Activated T-cell treated with anti-CD3 and anti-CD28 coated beads, Interleukin-2, amount 50 U/mL, for 1 hour (primary cell): ENCODE measurements at places on chromosomes 2 and 18.

DNA sequence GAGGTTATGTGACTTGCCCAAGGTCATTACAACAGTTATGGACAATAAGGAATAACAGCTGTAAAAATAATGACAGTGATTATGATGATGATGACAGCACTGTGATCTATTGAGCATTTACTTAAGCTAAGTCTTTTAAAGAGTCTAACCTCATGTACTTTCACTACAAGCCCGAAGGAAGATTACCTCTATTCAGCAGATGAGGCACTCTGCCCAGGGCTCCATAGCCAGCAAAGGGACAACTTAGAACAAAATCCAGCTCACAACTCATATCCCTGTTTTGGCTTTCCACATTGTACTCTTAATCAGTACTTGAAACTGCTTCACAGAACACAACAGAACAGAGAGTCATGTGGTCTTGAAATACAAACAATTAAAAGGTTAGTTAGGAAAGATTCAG lies 290.2 kb downstream of the ZNF385B start:
- DNase-seq: no peak

GRCh38 chr18:50911006-50911405 lies 32.1 kb downstream of the ME2 start:
- DNase-seq: no peak

DNA sequence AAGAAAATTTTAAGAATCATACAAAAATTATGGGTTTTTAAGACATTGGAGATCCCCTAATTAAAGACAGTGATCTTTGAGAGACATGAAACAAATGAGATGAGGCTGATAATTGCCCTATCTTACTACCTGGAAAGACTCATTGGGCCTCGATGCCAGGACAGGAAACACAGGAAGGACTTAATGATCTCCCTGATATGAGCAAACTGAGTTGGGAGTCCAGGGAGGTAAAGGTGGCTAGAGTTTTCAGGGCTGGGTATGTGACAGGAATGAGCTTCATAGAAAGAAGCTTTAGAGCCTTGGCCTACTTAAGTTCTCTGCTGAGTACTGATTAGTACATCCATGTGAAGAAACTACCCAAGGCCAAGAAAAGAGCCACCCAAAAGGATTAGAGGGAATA lies 40.6 kb upstream of the GULP1 start:
- no peak for DNase-seq

- no peak for DNase-seq
Measured at GRCh38 chr2:169291517-169291916, 70.8 kb downstream of the LRP2 start.

GRCh38 chr18:55179425-55179824 lies 220.2 kb upstream of the CCDC68 start:
- DNase-seq: no peak

DNA sequence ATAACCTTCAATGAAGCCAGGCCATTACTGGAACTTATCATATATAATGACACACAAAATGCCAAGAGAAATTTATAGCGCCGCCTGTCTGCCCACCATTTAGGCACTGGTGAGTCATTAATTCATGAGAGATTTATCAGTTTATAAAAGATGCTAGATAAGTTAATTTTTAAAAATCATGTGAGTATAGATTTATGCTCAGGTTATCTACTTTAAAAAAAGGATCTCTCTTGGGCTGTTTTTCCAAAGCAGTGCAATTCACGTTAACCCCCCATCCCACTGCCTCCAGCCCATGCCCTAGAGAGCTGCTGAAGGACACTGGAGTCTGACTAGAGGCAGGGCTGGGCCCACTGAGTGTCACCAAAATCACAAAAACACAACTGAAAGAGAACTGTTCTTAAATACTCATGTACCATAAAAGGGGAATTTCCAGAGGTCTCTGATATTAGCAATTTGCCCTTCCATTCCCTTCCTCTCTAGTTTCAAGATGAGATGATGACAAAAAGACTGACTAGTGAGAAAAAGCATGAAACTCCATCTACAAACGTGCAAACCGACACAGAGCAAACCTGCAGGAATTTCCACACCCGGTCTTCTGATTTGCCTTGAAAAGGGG lies 160.8 kb downstream of the BCL2 start:
- no peak for DNase-seq

DNA sequence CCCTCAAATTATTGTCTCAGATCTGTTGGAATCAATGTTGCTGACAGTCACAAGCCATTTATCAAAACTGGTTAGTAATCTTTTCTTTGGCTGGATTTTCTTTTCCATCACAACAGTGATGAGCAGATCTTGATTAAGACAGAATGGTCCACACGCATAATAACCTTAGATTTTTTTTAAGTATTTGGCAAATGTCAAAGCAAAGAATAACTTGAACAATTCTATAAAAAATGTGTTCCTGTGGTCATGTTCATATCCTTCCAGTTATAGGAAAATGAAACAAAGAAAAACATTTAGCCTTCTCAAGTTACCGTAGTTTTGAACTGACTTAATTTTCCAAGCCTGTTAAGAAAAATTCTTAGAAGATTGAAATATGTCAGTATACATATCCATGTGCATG lies 659.9 kb upstream of the ID2 start:
- no peak for DNase-seq

GRCh38 chr2:20224164-20224715 lies 690 bp downstream of the SDC1 start:
- no peak for DNase-seq

DNA sequence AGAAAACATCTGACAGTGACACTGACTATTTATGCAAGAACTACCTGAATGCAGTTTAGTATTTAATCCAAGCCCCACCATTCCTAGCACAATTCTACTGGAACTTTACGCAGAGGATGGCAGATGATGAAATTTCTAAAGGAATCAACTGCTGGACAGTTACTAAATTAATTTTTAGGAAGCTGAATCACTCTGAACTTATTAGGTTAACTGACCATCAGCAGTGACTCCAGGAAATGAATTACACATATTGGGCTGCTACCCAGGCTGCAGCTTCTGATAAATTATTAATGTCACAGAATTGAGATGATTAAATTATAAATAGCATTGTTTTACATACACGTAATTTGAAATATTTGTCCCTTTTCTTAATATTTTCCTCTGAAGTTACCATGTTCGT lies 250.8 kb downstream of the TMEM182 start:
- no peak for DNase-seq

DNA sequence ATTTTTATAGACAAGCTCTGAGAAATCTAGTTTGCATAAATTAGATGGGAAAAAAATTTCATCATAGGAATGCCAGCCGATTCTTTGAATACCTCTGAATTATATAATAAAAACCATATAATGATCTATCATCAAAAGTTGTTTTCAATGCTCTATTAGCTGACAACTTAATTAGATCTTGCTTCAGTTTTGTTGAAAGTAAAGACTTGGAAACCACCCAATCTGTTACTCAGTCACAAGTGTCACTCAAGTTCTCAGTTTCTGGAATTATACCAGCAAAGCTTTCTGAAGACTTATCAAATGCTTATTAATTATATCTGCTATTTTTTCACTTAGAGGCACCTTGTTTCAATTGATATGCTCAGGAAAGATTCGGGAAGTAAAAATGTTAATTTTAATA lies 17.4 kb upstream of the TP53I3 start:
- no peak for DNase-seq

DNA sequence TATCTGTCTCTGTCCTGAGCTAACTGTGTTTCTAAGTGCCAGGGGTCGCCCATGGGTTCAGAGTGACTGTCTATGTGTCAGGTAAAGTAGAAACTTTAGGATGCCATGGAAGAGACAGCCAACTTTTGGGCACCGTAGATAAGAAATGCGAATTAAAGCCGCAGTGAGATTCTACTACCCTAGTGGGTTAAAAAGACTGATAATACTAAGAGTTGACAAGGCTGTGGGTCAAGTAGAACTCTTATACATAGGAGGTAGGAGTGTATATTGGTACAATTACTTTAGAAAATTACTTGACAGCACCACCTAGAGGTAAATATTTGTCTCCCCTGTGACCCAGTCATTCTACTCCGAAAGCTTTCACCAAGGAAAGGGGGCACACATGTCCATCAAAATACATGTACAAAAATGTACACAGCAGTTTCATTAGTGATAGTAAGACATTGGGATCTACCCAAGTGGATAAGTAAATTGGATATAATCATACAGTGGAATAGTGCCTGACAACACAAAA lies 371.3 kb downstream of the SLC4A3 start:
- DNase-seq: no peak

GRCh38 chr2:192536922-192537624 lies 342.3 kb upstream of the TMEFF2 start:
- DNase-seq: no peak

GRCh38 chr2:237156031-237156856 lies 70.6 kb downstream of the COPS8 start:
- DNase-seq: no peak

- DNase-seq: no peak
Measured at GRCh38 chr2:10752236-10752635, 30.8 kb downstream of the ATP6V1C2 start.

- no peak for DNase-seq
Measured at GRCh38 chr2:41413813-41414485, 633.9 kb upstream of the PKDCC start.

DNA sequence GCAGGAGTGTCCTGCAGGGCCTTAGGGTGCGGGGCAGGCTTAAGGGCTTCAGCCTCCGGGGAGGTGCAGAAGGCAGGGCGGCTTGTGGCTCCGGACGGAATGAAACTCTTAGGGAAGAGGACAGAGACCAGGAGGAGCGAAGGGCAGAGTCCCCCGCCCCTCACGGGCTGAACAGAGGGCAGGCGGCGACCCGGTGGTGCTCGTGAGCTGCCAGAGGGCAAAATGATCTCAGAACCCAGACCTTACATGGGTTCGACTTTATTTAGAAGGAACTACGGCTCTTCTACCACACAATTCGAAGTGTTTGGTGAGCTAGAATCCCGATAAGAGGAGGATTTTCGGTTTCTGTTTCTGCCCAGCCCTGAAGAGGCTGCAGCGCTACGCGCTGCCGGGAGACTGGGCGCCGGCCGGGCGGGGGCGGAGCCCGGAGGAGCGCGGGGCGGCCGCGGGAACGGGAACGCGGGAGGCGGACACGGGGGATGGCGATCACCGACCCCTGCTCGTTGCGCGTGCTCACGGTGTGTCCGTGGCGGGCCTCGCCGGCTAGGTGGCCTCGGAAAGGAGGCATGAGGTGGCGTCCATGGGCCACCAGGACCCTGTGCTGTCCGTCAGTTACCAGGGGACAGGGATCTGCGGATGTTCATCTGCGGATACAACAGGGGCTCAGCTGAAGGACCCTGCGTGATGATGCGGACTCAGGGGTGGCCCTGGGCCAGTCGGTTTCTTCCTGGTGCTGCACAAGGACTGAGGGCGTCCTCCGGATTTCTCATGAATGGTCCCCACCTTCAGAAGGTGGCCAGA lies 4.2 kb upstream of the SP100 start:
- peak; percentile 71 for DNase-seq

DNA sequence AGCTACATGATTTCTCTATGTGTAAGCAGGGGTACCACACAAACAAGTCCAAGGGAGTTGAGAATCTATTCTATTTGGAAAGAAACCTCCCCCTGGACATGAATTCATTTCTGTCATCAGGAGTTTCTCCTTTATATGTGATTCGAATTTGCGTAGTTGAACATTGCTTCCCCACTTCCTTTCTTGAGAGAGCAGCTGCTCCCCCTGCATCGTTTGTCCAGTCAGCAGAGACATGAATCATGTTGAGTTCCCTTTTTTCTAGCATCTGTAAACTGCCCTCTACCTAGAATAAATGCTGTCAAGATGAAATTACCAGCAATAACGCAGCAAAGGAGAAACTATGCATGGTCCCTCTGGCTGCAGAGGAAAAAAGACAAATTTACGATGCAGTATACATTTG lies 73.8 kb downstream of the KIF5C start:
- DNase-seq: no peak

- peak; percentile 60 for DNase-seq
Measured at GRCh38 chr2:86037141-86037794, 68.4 kb downstream of the POLR1A start.

DNA sequence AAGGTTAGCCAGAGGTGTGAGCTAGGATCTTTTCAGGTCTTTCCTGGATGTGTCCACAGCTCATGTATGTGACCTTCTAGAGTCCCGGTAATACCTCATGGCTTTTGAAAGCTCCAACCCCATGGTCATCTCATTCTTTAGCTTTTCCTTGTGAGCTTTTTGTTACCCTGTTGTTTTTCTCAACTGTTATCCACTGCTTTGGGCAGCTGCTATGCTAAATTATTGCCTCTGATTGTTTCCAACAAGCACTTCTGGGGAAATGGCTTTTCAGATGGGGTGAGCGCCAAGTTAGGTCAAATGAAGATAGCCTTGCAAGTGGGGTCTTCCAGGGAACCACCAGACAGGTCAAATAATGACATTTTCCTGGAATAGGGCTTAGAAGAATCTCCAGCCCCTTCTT lies 27.9 kb downstream of the ME2 start:
- no peak for DNase-seq

DNA sequence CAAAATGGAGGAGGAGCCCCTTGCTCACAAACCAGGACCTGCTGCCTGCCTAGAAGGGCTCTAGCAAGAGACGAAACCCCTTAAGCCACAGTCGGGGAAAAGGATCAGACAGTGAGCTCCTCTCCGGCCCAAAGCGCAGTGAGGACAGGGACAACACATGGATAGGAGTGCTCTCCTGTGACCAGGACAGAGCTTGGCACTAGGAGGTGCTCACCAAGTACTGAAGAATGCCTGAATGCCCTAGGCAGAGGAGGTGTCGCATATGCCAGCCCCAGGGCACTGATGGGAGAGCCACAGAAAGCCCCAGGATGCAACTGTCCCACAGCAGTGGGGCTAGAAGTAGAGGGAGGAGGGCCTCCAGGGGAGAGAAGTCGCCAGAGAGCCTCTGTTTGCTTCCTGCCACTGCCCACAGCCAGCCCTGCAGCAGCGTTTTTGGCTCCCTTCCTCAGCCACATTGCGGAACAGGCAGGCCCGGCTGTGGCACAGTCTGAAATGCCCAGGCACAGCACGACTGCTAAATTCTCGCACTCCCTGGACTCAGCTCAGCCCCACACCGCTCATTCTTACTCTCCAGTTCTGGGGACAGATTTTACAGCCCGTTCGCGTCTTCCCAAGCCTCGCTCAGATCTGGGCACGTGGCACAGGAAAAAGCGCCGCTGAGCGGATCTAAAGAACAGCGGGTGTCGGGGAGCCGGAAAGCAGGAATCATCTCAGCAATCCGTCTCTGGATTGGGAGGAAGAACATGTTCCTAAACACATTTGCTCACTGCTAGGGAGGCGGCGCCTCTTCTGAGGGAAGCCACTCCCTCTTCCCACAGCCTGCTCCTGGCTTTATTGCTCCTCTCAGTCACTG lies 98.7 kb upstream of the POU3F3 start:
- DNase-seq: no peak

- no peak for DNase-seq
Measured at GRCh38 chr2:1082456-1083205, 132.0 kb downstream of the SNTG2 start.

DNA sequence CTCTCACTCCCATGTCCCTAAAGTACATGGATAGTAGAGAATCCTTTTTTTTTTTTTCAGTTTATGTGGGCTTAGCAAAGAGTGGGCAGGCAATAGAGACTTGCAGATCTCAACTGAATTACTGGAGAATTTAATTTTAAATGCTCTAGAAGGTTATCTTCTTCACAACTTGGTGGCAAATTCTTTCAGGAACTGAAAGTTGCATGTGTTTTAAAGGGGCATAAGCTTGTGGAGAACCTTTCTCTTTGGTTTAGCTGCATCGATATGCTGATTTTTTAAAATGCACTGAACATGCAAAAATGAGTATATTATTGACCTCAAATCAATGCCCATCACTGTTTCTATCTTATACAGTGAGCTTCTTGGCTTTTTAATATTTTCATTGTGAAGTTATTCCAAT lies 24.9 kb upstream of the GALNT3 start:
- no peak for DNase-seq

- DNase-seq: no peak
Measured at GRCh38 chr2:199883474-199884212, 27.4 kb upstream of the C2orf69 start.
